ENCODE measurements at places on chromosomes 5 and 9.

GRCh38 chr5:73136055-73136562 is 15.7 kb downstream of the TMEM171 start:
- no peak for DNase-seq

- DNase-seq, result no peak
These were observed 25.1 kb downstream of the IL7R start for GRCh38 chr5:35881758-35882157.

DNA sequence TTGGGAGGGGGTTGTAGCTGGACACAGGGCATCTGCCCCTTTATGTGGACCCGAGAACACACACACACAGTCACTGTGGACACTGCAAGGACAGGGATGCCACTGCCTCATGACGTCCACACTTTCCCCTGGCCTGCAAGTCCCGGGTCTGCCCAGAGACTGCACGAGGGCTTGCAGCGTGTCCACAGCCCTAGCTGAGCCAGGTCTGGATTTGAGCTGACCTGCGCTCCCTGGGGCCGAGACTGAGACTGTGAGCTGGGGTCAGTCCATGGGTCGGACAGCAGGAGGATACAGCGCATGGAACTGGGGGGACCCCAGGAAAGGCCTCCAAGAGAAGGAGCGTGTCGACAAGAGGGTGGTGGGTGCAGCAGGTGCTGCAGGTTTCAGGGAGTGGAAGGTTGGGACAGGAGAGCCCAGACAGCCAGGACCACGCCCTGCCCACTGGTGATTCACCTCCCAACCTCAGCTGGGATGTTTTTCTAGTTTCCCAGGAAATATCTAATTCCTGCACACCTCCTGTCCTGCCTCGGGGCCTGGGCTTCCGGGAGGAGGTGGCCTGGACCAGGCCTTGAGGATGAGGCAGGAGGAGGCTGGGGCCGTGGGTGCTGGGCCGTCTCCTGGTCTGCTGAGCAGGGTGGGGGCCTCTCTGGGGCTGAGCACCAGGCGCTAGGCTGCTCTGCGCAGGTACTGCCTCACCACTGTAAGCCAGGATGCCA is 806 bp upstream of the RNF224 start:
- no peak for DNase-seq

GRCh38 chr5:130689831-130690230 is 475.2 kb downstream of the HINT1 start:
- DNase-seq, result no peak

GRCh38 chr5:125176005-125176390 is 429.6 kb upstream of the ZNF608 start:
- DNase-seq, result no peak

- DNase-seq, result no peak
These were observed 70.8 kb upstream of the XPA start for GRCh38 chr9:97767891-97768290.

- no peak for DNase-seq
These were observed 25.7 kb downstream of the FAM170A start for GRCh38 chr5:119655061-119655460.

GRCh38 chr9:85431339-85432102 is 310.2 kb downstream of the AGTPBP1 start:
- DNase-seq, result no peak

DNA sequence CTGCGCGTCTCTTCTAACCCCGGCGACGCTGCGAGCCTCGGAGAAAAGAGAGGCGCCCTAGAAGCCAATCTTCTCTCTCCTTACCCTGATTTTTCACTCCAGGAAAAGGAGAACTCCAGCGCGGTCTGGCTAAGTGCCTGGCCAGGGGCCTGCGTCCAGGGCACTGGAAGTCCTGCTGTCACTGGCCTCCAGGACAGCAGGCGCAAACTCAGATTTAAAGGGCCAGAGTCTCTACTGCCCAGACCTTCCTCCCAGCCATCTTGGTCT is 553 bp upstream of the FOXB2 start:
- no peak for DNase-seq

- DNase-seq, result no peak
These were observed 983 bp downstream of the RCL1 start for GRCh38 chr9:4793459-4794395.

GRCh38 chr5:56455417-56455816 is 222.3 kb upstream of the ANKRD55 start:
- DNase-seq, result no peak

- no peak for DNase-seq
These were observed 35.6 kb downstream of the DAB2IP start for GRCh38 chr9:121686930-121687541.

GRCh38 chr5:139100825-139101224 is 97.3 kb downstream of the SIL1 start:
- DNase-seq, result peak; percentile 6

- no peak for DNase-seq
These were observed 12.9 kb downstream of the INPP5E start for GRCh38 chr9:136426787-136427186.

DNA sequence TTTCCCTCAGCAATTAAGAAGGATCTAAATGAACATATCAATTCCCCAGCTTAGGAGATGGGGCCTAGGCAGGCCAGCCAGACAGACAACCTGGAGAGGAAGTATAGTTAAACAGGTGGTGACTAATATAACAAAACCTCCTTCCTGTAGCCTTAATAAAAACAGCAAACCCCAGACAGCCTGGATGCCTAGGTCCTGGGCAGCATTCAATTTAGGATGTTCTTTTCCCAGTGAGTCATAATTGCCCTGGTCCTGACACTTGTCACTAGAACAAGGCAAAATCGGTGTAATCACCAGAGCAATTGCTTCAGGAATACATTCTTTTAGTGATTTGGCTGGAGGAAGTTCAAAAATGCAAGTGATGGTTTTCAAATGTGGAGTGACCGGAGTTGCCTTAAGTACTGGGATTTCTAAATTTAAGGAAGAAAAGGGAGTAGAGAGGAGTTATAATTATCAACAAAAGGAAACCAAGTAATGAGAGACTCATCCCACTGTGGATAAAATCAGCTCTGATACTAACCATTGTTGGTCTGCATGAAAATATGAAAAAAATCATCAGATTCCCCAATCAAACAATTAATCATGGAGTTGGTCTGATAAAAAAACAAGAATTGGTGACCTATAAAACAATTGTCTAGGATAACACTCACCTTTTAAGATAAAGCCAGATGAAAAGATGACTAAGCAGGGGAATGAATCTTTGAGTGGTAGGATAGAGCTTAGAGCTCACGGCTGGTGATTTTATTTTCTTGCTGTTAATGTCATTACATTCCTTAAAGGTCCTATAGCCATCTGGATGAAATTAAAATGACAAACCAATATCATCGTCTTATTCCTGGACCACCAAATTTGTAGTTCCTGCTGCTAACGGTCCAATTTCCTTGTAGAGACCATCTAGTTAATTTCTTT is 39.0 kb upstream of the TARS1 start:
- peak; percentile 20 for DNase-seq

GRCh38 chr5:10580531-10581423 is 16.9 kb downstream of the ANKRD33B start:
- DNase-seq, result no peak

DNA sequence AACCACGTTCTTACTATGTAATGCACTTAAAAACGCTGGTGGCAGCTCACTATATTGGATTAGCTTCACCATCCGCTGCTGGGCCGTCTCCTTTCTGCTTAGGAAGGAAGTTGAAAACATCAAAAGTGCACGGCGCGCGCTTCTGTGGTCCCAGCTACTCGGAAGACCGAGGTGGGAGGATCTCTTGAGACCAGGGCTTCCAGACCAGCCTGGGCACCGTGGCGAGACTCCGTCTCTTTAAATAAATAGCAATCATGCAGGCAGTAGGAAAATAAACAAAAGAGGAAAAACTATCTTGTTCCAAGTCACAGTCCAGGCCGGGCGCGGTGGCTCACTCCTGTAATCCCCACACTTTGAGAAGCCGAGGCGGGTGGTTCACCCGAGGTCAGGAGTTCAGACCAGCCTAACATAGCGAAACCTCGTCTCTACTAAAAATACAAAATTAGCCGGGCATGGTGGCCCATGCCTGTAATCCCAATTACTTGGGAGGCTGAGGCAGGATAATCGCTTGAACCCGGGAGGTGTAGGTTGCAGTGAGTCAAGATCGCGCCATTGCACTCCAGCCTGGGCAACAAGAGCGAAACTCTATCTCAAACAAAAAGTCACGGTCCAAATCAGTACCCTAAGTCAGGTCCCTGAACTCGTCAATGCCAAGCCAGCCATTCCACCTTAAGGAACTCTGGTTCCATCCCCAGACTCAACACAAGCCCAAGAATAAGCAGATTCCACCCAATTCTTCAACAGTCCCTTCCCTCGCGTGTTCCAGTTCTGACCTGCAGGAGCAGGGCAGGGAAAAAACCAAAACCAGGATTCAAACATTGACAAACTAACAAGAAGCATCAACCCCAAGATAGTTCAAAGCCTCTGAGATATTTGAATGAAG is 1.0 kb upstream of the GOLGA1 start:
- DNase-seq, result no peak

DNA sequence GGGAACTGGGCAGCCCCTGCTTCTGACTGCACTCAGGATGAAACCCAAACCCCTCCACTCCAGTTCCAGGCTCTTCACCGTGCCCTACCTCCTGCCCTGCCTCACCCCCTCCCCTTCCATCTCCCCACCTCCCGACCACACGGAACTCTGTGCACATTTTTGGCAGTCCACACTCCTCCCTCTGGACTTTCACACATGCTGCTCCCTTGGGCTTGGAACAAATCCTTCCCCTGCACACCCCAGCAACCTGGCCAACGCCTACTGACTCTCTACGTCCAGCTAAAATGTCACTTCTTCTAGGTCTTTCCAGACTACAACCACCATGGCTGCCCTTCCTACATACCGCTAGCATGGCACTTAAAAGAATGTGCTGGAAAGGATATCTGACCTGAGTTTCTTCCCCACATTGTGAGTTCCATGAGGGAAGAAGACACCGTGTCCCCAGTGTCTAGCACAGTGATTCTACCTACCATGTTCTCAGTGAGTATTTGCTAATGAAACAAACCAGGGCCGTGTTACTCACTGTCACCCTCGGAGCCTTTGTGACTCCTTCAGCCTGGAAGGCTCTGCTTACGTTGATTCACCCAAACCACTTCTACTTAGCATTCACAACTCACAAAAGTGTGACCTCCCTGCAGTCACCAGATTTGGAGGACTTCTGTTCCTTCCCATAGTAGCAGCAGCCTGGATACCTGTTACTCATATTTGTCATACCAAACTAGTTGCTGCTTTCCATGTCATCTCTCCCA is 18.7 kb downstream of the RETREG1 start:
- DNase-seq, result no peak

DNA sequence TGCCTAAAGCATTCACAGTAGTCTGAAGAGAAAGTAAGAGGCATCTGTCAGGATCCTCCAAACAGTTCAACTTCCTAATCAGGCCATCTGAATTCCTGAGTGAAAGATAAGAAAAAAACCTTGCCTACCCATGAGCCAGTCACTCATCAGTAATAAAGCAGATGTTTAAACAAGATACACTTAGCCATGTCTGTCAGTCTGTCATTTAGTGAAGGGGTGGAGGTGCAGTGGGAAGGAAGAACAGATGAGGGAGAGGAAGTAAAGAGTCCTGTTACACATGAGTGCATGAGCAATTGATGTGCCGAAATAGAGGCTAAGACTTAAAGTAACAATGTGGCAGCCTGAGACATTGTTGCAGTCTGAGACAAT is 29.9 kb upstream of the DMRTA1 start:
- no peak for DNase-seq

DNA sequence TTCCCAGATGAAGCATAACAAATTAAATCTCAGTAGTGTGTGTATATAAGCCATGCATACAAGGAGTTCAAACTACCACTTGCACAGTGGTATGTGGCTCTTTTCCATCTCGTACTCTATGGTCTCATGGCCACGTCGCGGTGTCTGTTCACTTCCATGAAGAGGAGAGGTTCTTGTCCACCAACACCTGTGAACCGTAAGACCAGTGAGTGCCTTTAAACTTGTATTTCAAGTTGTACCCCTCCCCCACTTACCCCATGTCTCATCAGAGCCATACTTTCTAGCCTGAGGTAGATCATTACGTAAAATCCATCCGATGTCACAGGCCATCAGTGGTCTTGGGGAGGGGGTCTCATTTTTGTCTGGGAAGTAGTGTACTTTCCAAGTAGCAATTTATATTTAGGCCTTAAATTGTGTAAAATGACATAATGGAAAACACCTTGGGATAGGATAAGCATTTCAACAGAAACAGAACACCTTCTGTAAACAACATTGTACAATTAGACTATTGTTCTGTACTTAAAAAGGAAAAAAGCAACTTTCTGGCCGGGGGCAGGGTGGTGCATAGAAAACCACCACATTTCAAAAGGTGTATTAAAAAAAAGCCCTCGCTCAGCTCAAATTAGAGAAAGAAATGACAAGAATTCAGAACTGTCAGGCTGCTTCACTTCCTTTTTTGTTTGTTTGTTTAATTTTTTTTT is 163.0 kb downstream of the SMARCA2 start:
- no peak for DNase-seq

GRCh38 chr5:35488791-35489190 is 128.9 kb upstream of the SPEF2 start:
- no peak for DNase-seq

DNA sequence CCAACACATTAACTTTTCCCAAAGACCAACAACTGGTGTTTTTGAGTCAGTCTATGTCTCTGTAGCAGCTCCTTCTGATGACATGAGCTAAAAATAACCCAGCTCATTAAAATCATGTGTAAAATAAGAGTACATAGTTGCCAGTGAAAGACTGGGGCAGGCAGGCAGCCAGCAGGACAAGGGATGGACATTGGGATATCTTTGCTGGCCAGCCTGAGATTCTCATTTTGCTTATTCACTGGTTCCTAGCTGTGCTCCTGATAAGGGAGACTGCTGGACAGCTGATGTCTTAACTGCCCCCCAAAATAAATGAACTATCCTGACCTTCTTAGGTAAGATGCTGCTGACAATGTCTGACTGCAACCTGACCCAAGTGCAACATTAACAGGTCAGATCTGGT is 33.9 kb downstream of the EPB41L4B start:
- DNase-seq, result no peak

GRCh38 chr5:131774652-131775367 is 22.0 kb downstream of the FNIP1 start:
- no peak for DNase-seq

DNA sequence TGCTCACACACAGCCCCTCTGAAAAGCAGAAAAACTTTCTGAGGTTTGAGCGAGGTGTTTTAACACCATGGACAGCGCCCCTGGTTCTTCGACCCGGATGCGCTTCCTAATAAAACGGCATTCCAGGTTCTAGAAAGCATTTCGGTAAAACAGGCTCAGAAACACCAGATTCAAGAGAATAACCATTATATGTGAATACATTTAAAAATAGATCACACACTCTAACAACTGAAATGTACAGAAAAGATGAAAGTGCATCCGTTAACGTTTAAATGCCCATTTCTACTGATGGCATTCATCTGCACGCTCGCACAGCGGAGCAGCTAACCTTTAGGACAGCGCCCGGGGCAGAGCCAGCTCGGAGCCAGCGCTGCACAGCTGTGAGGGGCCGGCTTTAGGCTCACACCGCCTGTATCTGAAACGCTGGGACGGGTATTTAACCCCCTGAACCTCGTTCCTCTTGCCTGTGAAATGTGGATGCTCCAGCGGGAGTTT is 26.3 kb upstream of the TENT4A start:
- no peak for DNase-seq

Data from HFF-Myc (cell line).